ENCODE measurements at places on chromosomes 3 and 15.

- no peak for DNase-seq
Measured at GRCh38 chr3:30332196-30333021, 274.0 kb upstream of the TGFBR2 start.

GRCh38 chr3:73504239-73504638 is 120.5 kb downstream of the PDZRN3 start:
- DNase-seq = no peak

- no peak for DNase-seq
Measured at GRCh38 chr3:15724446-15724845, 73.3 kb downstream of the ANKRD28 start.

DNA sequence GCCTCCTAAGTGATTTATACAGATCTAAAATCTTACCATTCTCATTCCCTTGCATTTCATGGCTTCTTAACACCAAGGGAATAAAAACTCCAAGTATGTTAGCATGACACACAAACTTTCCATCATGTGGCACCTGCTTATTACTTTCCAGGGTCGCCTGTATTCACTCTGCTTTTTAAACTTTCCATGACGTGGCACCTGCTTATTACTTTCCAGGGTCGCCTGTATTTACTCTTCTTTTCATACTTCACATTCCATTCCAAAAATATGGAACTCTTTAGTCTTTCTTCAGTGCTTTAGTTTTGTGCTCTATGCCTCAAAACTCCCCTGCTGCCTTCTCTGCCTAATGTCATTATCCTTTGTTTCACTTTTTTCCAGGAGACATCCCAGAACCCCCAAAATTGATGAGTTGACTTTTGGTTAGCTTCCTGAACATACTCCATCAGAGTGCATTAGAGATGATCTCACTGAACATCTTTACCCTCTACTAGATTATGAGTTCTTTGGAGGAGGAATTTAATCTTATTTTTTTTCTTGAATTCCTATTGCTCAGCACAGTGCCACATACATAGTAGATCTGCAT is 47.0 kb downstream of the CALML4 start:
- DNase-seq = no peak

DNA sequence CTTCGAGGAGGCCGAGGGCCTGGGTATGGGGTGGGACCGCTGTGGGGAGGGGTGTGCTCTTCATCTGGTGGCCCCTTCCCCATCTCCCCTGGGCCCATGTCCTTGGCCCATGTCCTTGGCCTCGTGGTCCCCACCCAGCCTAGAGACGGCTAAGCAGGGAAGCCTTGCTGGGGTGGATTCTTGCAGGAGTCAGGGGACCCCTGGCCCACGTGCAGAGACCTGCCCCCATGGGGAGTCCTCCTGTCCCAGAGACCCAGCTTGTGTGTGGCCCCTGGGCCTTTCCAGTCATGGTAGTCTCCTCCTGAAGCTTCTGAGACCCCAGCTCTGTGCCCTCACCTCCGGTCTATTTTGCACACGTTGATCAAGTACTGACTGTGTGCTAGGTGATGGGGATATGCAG is 97.4 kb downstream of the TBC1D2B start:
- no peak for DNase-seq

DNA sequence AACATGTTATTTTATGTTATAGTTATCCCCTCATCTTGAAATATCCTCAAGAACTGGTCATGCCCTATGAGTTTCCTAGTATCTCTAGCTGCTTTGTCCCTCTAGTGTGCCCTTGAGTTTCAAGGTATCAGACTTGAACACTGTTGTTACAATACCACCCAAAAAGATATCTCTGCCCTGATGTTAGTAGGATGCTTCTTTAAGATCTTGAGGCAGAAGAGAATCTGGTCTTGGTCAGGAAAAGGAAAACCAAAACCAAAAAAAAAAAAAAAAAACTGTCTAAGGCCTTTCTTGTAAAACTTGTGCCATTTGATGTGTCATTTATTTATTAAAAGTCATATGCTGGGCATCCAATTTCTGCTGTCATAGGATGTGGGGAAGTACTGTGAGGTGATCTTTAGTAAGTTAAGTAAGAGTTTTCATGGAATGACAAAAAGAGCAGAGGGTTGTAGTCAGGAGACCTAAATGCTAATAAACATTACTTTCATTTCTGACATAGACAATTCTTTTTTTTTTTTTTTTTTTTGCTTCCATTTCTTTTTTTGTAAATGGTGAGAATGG is 229.7 kb downstream of the NECTIN3 start:
- DNase-seq = no peak

DNA sequence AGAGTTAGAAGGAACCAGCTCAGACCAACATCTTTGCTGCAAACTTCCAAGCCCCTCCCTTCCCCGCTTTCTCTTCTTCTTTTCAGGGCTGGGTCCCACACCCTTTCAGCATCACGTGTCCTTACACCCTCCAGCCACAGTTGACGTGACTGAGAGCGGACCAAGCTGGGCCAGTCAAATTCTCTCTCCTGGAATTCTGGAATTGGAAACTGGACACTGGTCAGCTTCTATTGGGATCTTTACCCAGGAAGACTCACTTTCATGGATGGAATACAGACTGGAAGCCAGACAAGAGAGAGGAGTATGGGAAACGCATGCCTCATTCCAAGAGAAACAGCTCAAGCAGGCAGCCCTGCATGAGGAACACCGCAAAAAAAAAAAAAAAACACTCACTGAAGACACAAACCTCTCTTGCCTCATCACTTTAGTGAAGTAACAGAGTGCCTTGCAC is 12.4 kb upstream of the TPM1 start:
- no peak for DNase-seq

DNA sequence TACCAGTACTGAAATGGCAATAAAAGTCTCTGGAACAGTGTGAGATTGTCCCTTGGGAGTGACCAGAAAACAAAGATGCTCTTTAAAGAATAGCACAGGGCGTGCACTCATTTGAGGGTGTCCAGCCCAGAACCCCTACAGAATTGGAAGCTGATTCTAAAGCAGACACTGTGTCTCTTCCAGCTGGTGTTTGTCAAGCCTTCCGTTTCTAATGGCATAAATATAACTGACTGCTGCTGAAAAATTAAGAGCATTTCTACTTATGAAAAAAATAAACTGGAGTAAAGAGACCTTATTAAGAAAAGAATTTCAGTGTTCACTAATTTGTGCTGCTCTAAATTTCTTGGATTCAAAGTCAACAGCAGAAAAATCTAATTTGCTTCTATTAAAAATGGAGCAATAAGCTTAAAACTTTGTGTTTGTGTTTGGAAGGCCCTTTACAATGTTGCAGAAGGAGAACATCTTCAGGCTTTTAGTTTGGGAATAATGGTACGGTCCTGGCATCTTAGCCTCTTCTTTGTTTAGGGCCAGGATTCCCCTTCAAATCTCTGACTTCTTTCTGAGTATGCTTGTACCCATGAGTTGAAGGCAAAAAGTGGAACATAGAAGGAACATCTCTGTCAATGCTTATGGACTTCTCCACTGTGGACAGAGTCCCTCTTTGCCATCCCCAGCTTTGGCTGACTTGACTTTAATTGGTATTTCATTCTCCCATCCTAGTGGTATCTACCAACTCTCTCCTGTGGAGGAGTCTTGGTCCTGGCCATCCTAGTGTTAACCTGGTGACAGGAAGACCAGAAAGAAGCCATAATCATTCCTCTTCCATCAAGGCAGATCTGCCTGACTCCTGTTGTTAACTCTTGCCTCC is 65.9 kb downstream of the THSD4 start:
- DNase-seq = no peak

DNA sequence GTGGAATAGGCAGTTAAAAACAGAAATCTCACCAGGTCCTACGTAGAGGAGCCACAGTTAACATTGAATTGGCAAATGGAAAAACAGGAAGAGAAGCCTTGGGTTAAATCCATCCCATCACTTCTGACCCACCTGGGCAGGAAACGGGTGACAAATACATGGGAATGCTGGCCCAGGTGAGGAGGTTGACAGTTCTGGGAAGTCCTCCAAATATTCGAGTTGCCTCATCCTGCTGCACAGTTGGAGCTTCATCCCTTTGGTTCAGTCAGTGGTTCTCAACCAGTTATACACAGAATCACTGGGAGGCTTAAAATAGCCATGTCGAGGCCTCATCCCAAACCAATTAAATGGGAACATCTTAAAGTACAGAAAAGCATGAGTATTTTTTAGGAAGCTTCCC is 5.3 kb downstream of the MYZAP start:
- DNase-seq = no peak

GRCh38 chr3:174023421-174023820 is 625.9 kb downstream of the NLGN1 start:
- no peak for DNase-seq

DNA sequence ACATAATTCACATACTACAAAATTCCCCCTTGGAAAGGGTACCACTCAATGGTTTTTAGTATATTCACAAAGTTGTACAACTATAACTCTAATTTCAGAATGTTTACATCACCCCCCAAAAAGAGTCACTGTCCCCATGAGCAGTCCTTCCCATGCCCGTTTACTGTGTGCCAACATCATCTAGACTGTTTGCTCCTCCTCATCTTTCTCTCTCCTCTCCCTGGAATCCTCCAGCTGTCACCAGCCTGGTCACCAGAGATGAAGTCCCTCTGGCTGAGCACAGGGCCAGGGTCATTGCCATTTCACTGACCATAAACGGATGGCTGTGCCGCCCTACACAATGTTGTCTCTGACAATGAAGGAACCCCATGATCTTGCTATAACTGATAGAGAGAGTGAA is 45.2 kb downstream of the C2CD4B start:
- no peak for DNase-seq

GRCh38 chr3:126541628-126542339 is 16.9 kb downstream of the C3orf22 start:
- no peak for DNase-seq

GRCh38 chr3:14913926-14914778 is 33.2 kb upstream of the NR2C2 start:
- no peak for DNase-seq

- DNase-seq = no peak
Measured at GRCh38 chr3:16239086-16239770, 25.5 kb downstream of the DPH3 start.

- no peak for DNase-seq
Measured at GRCh38 chr3:195079636-195080035, 191.3 kb downstream of the XXYLT1 start.

- DNase-seq = no peak
Measured at GRCh38 chr3:127252446-127252845, 35.4 kb downstream of the PRR20G start.

DNA sequence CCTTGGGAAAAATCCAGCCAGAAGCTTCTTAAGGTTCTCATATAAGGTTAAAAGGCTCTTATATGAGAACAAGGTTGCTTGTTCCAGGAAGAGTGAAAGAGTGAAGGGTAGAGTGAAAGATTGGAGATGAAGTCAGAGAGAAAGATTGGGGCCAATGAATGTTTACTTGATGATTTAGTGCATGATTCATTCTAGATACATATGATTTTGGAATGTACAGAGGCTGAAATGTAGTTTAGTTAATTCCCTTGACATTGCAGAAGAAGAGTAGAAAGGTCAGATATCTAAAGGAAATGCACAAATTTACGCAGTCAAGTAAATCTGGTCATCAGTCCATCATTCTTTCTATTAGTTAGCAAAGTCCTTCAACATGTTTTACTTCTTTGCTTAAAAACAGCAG is 619.8 kb upstream of the ZNF717 start:
- DNase-seq = no peak

DNA sequence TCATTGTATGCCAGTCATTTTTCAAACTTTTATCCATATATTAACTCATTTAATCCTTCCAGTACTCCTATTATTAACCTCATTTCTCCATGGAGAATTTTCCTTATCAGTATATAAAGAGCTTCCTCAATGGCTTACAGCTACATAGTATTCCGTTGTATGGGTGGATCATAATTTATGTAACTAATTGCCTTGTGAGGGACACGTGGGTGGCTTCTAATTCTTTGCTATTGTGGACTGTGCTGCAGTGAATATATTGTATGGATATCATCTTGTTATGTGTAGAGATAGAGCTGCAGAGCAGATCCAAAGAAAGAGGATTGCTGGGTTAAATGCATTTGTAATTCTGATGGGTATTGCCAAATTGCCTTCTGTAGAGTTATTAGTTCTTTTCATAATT is 25.2 kb downstream of the PML start:
- no peak for DNase-seq

GRCh38 chr3:81823882-81824395 is 62.5 kb upstream of the GBE1 start:
- DNase-seq = no peak

DNA sequence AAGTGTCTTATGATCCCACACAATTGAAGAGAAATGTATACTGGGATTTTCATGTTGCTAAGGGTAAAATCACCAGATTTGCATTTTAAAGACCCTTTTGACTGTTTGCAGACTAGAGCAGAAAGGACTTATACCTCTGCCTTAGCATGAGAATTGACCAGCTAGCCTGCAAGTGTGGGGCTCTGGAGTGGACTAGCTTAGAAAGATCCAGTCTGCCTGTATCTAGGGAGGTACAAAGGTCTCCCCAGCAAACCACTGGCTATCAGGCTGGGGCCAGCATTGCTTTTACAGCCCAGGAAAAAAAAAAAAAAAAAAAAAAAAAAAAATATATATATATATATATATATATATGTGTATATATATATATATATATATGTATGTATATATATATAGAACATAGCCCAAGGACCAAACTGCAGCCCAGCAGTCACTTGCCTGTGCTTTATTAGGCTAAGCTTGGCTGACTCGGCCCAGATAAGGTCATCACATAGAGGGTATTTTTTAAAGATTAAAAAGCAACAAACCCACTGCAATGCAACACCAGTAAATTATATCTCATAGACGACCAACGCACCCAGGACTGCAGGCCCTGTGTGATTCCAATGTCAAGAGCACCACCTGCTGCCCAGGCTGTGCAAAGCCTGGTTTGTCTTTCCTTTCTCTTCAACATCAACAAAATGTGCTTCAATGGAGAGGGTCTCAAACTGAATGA is 63.7 kb downstream of the DCLK3 start:
- DNase-seq = peak; percentile 11

- no peak for DNase-seq
Measured at GRCh38 chr3:146117406-146118285, 43.3 kb downstream of the PLOD2 start.

DNA sequence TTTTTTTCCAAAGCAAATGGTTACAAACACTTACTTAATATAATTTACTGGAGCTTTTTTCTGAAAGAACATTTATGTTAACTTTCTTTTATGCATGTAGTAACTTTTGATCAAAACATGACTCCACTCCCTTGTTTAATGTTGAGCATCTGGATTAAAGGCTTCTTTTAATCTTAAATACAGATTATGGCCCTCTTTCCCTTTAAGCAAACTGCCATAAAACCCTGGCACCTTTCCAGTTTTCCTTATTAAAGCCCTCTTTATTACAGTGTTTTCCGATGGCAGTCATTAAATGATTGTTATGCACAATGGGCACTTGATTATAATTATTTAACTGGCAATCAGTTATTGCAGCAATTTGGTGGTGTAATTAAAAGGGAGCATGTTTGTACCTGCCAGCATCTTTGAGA is 167.0 kb downstream of the VGLL4 start:
- no peak for DNase-seq

- no peak for DNase-seq
Measured at GRCh38 chr3:144866476-144866875, 894.9 kb downstream of the DIPK2A start.

DNA sequence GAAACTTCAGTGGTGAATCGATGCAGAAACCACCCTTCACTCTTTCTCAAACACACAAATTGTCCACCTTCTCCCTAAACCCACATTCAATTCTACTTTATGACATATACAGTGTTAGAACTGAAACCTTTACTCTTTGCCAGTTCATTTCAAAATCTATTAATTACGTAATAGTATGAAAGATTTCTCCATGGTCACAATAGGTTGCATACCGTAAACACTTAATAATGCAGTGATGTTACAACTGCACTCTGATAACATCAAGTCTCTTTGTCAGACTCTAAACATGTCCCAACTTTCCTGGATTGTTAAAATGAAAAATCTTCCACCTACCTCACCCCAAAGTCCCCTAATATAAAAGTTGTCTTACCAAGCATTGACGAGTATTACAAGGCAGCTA is 111.8 kb upstream of the PROK2 start:
- DNase-seq = no peak

Measured in caudate nucleus (tissue), 63 donors.